ENCODE measurements at places on chromosomes 7 and 10. TPM values are rescaled to one million over a fixed set of nuclear protein-coding genes. Genes with fewer than 3 reads are reported as not detected.
A peak's percentile ranks its signal among the peaks of the same experiment; 100 is the strongest.

- H3K4me1 ChIP-seq, result peaks cover 51% of the 10 kb centered on the region
- no peaks in the 10 kb centered on the region for H3K36me3 ChIP-seq
- peak overlapping the region; percentile 30 for H3K4me3 ChIP-seq
- peak overlapping the region; percentile 86 for H3K27ac ChIP-seq
- no peak for DNase-seq
- no peaks in the 10 kb centered on the region for H3K27me3 ChIP-seq
Measured at GRCh38 chr10:31708046-31708445, 220.6 kb downstream of the ARHGAP12 start.

- no peak for DNase-seq
- peaks cover 18% of the 10 kb centered on the region for H3K36me3 ChIP-seq
- H3K27ac ChIP-seq, result no peak overlapping the region
- H3K4me1 ChIP-seq, result peaks cover 5% of the 10 kb centered on the region
Measured at GRCh38 chr10:98394851-98395440, 20.0 kb downstream of the PYROXD2 start.

GRCh38 chr10:74084955-74085354, 65.7 kb downstream of the AP3M1 start:
- no peak overlapping the region for H3K27ac ChIP-seq
- H3K4me1 ChIP-seq, result peaks cover 9% of the 10 kb centered on the region
- no peak for DNase-seq
- H3K27me3 ChIP-seq, result no peaks in the 10 kb centered on the region
- no peak overlapping the region for H3K4me3 ChIP-seq

DNA sequence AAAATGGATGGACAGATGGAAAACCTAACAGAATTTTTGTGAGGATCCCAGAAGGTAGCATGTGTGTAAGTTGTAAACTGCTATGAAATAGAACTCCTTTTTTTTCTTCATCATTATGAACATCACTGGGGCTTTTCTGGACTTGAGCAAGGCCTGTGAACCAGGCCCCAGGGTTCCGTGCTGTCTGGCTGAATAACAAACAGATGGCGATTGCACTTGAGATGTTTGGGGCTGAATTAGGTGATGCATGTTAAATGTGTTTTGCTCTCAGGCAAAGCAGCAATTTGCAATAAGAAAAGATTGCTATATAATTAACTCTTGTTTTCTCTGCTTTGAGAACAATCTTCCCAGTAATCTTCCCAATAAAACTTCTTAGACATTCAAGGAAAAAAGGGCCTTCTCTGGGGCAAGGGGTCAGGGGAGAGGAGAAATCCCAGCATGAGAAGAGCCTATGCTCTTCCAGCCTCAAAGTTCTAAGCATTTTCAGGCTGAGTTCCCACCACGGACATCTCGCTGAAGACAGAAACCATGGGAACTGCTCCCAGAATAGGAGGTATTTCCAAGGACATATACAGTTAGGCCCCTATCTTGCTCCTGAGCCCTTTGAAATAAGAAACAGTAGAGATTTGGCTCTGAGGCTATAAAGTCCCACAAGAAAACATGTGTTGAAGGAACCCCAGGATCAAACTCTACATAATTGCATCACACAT, 98.7 kb downstream of the ITIH5 start:
- no peak overlapping the region for H3K4me3 ChIP-seq
- no peaks in the 10 kb centered on the region for H3K27me3 ChIP-seq
- no peaks in the 10 kb centered on the region for H3K36me3 ChIP-seq
- no peak overlapping the region for H3K27ac ChIP-seq
- DNase-seq, result no peak

DNA sequence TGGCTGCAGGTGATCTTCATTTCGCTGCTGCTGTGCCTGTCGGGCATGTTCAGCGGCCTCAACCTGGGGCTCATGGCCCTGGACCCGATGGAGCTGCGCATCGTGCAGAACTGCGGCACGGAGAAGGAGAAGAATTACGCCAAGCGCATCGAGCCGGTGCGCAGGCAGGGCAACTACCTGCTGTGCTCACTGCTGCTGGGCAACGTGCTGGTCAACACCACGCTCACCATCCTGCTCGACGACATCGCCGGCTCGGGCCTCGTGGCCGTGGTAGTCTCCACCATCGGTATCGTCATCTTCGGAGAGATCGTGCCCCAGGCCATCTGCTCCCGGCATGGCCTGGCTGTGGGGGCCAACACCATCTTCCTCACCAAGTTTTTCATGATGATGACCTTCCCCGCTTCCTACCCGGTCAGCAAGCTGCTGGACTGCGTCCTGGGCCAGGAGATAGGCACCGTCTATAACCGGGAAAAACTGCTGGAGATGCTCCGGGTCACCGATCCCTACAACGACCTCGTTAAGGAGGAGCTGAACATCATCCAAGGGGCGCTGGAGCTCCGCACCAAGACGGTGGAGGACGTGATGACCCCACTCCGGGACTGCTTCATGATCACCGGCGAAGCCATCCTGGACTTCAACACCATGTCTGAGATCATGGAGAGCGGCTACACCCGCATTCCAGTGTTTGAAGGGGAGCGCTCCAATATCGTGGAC, 1.3 kb downstream of the CNNM2 start:
- peaks cover 53% of the 10 kb centered on the region for H3K4me1 ChIP-seq
- H3K4me3 ChIP-seq, result peak overlapping the region; percentile 98
- H3K36me3 ChIP-seq, result no peaks in the 10 kb centered on the region
- no peaks in the 10 kb centered on the region for H3K27me3 ChIP-seq

DNA sequence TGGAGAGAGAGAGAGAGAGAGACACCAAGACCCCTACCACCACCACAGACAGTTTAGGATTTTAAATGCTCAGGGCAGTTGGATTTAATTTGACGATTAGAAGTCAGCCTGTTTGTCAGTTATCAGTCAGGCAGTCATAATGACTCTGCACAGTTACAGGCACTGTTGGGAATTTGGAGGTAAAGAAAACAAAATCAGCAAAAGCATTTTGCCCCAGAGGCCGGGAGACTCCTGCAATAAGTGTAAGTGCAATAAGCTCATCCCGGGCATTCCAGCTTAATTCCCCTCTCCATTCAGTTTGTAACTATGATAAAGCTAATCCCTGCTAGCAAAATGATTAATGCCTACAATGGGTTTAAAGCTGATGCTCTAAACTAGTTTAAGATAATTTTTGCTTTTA, 13.5 kb downstream of the SEMA3C start:
- H3K4me1 ChIP-seq, result no peaks in the 10 kb centered on the region
- DNase-seq, result no peak
- no peaks in the 10 kb centered on the region for H3K27me3 ChIP-seq
- H3K36me3 ChIP-seq, result no peaks in the 10 kb centered on the region

- peak; percentile 69 for DNase-seq
- H3K4me1 ChIP-seq, result peaks cover 22% of the 10 kb centered on the region
- peak overlapping the region; percentile 80 for H3K4me3 ChIP-seq
- H3K27me3 ChIP-seq, result no peaks in the 10 kb centered on the region
- peak overlapping the region; percentile 88 for H3K27ac ChIP-seq
Measured at GRCh38 chr10:110209926-110210673, 2.7 kb downstream of the MXI1 start.

- H3K27me3 ChIP-seq, result no peaks in the 10 kb centered on the region
- no peak overlapping the region for H3K4me3 ChIP-seq
- no peak overlapping the region for H3K27ac ChIP-seq
- H3K36me3 ChIP-seq, result no peaks in the 10 kb centered on the region
- no peak for DNase-seq
Measured at GRCh38 chr10:7258948-7259523, 151.8 kb downstream of the SFMBT2 start.

DNA sequence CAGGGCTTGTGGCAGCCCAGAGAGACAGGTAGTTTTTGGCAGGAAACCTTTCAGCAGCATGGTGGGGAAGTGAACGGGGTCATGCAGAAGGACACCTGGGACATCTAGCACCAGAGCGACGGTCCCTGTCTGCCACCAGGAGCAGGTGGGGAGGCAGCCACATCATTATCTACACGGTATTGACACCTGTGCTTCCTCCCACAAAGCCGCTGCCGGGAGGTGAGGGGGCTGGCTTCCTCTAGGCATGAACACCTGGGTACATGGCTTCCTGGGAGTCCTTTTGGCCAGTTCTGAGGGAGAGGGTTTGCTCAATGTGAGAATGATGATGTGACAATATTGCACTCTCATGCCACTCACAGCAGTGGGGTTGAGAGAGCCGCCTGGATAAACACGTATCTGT, 275.2 kb downstream of the ACTR3B start:
- H3K36me3 ChIP-seq, result no peaks in the 10 kb centered on the region
- H3K4me3 ChIP-seq, result no peak overlapping the region
- H3K27ac ChIP-seq, result no peak overlapping the region
- H3K27me3 ChIP-seq, result no peaks in the 10 kb centered on the region
- H3K4me1 ChIP-seq, result no peaks in the 10 kb centered on the region
- DNase-seq, result no peak

DNA sequence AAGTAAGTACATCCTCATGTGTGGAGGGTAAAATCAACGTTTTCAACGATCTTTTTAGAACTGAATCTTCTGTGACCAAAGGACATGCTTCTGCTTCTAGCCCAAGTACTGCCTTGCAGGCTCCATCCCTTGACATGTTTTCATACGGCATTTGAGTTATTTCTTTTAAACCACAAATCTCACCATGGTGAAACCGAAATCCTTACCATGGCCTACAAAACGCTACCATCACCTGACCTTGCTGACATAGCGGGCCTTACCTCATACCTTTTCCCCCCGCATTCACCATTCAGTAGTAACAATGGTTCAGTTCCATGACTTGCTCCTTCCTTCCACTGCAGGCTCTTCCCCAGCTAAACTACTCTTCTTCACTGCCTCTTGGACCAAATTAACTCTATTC, 3.5 kb downstream of the RNF216 start:
- DNase-seq, result no peak
- no peak overlapping the region for H3K27ac ChIP-seq
- peaks cover 10% of the 10 kb centered on the region for H3K36me3 ChIP-seq
- no peaks in the 10 kb centered on the region for H3K27me3 ChIP-seq
- peaks cover 38% of the 10 kb centered on the region for H3K4me1 ChIP-seq

DNA sequence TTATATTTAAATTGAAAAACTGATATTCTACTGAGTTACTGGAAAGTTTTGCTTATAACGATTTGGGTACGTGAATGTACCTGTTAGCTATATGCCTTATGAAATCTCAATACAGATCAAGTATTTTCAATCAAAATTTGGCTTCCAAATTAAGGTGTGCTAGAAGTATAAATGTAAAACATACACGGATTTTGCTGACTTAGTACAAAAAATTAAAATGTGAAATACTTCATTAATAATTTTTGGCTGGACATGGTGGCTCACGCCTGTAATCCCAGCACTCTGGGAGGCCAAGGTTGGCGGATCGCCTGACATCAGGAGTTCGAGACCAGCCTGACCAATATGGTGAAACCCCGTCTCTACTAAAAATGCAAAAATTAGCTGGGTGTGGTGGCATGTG, 11.7 kb downstream of the DNAJC1 start:
- no peak for DNase-seq
- H3K36me3 ChIP-seq, result no peaks in the 10 kb centered on the region
- no peak overlapping the region for H3K4me3 ChIP-seq
- peaks cover 7% of the 10 kb centered on the region for H3K4me1 ChIP-seq
- no peak overlapping the region for H3K27ac ChIP-seq

GRCh38 chr10:274866-275265, 139.6 kb downstream of the ZMYND11 start:
- H3K36me3 ChIP-seq, result peaks cover 38% of the 10 kb centered on the region
- H3K27ac ChIP-seq, result no peak overlapping the region
- no peak overlapping the region for H3K4me3 ChIP-seq
- no peak for DNase-seq

DNA sequence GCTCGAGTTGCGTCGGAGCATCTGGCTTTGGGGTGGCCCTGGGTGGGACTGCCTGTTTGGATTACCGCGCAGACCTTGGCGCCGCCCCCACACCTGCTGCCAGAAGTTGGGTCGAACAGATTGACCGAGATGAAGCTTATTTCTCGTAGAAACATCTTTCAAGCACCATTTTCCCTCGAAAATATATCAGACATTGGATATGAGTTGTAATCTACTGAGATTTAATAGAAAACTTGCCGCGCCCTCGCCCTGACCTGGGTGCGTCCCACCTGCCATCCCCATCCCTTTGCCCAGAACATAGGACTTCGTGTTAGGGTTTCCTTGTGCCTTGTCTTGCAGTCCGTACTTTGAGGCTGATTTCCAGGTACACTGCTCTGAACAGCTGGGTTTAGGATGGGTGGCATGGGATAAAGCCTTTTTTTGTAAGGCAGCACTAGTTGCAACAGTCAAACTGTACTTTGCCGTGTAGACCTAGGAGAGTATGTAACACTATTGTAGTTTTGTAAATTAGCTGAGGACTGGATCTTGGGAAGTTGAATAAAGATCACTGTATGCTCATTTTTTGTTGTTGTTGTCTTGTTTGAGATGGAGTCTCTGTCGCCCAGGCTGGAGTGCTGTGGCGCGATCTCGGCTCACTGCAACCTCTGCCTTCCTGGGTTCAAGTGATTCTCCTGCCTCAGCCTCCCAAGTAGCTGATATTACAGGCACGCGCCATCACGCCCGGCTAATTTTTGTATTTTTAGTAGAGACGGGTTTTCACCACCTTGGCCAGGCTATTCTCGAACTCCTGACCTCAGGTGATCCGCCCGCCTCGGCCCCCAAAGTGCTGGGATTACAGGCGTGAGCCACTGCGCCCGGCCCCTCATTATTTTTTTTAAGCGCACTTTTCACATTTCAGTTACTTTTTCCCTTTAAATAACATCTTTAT, 978 bp downstream of the OGDH start:
- H3K27ac ChIP-seq, result peak overlapping the region; percentile 99
- H3K36me3 ChIP-seq, result no peaks in the 10 kb centered on the region
- peak overlapping the region; percentile 68 for H3K4me3 ChIP-seq
- H3K27me3 ChIP-seq, result no peaks in the 10 kb centered on the region

GRCh38 chr10:73131301-73131700, 21.0 kb downstream of the NUDT13 start:
- H3K4me3 ChIP-seq, result no peak overlapping the region
- peaks cover 100% of the 10 kb centered on the region for H3K36me3 ChIP-seq
- no peaks in the 10 kb centered on the region for H3K4me1 ChIP-seq
- DNase-seq, result no peak

DNA sequence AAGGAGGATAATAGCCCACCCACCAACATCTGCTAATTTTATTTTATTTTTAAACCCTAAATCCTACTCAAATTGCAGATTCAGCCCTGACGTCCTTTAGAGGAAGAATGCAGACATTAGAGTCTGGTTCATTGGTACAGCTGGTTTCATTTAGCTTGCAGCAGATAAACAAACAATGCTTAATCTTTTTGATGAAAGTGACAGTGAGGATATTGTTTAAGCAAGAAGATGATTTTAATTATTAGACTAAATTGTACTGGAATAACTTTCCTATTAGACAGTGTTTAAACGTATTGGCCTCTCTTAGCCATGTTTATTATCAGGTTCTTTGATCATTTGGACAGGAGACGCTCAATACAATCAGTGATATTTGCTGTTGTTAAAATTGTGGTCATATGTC, 164.8 kb downstream of the CDK14 start:
- H3K4me3 ChIP-seq, result no peak overlapping the region
- H3K4me1 ChIP-seq, result no peaks in the 10 kb centered on the region
- no peak for DNase-seq
- no peaks in the 10 kb centered on the region for H3K27me3 ChIP-seq

- H3K27me3 ChIP-seq, result no peaks in the 10 kb centered on the region
- no peak overlapping the region for H3K4me3 ChIP-seq
- H3K4me1 ChIP-seq, result no peaks in the 10 kb centered on the region
- DNase-seq, result no peak
- no peaks in the 10 kb centered on the region for H3K36me3 ChIP-seq
- H3K27ac ChIP-seq, result no peak overlapping the region
Measured at GRCh38 chr7:96823274-96823673, 113.6 kb upstream of the SEM1 start.

PAX4 gene
- not detected for total RNA-seq

TYW1B gene
- 6.8 TPM for total RNA-seq

OR6B1 gene
- not detected for total RNA-seq

MACC1 gene
- total RNA-seq, result 24.7 TPM

BMPER gene
- 7.4 TPM for total RNA-seq

MOGAT3 gene
- not detected for total RNA-seq
